ENCODE measurements at places on chromosomes 1 and 21.

GRCh38 chr21:34513129-34513675, 1.2 kb upstream of the KCNE1 start:
- no peak for DNase-seq

DNA sequence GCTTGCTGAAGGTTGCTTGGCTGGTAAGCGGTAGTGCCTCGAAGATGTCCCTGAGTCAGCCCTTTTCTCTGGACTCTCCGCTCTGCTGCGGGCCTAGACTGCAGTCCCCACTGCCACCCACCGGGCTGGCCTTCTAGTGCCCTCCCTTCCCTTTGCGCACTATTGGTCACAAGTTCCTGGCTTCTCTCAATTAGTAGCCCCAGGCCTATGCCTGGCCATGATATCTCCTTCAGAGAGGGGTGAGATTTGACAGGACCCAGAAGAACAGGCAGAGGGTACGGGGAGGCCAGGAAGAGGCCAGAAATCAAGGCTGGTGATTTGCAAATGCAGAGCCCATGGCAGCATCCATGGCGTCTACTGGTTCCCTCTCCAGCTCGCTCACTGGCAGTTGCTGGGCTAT, 207.7 kb downstream of the HIVEP3 start:
- DNase-seq: no peak

DNA sequence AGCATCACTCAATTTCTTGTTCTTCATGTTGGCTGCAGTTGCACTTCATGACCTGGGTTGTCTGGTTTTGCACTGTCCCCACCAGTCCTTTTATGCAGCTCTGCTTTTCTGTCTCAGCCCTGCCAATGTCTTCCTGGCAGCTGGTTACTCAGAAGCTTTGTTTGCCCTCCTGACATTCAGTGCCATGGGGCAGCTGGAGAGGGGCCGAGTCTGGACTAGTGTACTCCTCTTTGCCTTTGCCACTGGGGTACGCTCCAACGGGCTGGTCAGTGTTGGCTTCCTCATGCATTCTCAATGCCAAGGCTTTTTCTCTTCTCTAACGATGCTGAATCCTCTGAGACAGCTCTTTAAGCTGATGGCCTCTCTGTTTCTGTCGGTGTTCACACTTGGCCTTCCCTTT, 6.6 kb downstream of the PIGV start:
- DNase-seq: no peak

DNA sequence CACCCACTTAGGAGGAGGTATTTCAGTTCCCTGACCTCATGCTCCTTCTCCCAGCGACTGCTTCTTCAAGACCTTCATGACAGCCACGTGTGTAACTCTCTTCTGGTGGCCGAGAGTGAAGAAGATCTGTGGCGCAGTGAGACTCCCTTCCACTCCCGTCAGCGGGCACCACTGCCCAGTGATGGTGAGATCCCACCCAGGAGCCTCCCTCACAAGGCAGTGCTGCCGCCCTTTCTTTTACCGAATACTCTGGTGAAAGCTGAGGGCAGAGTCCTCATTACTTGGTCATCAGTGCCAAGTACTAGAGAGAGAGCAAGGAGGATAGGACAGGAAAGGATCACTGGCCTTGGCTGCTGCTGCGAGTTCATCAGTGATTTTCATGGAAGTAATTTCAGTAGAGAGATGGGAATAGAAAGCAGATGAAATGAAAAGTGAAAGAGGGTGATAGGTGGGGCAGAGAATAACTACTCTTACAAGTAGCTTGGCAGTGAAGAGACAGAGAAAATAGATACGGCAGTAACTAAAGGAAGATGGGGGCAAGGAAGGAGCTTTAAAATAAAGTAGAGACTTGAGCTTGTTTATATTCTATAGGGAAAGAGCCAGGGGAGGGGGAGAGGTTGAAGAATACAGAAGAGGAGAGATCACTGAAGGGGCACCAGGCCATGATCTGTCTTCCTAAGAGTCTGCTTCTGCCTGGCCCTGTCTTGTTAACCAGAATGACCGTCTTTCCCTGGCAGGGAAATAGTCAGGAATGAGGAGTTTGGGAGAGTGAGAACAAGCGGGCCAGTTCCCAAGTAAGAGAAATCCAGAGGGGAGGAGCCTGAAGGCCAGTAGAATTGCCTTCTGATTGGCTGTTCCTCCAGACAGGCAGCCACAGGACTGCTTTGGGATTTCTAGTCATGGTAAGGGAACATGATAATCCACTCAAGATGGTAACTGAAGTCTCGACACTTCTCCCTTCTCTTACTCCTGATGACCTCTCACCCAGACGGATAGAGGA, 18.3 kb downstream of the HYI start:
- DNase-seq: no peak

DNA sequence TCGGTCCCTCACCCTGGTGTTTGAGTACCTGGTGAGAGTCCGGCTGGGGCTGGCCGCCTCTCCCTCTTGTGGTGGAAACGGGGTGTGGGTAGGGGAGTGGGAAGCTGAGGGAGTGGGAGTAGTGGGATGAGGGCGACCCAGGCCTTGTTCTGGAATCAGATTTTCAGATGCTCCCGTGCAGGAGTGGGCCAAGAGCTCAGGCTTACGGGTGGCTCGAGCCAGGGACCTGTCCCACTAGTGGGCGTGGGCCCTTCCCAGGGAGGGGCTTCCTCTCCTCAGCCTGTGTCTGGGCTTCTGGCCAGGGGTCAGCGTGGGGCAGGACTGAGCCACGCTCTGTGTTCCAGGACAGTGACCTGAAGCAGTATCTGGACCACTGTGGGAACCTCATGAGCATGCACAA, 22.0 kb downstream of the CDK18 start:
- DNase-seq: no peak

DNA sequence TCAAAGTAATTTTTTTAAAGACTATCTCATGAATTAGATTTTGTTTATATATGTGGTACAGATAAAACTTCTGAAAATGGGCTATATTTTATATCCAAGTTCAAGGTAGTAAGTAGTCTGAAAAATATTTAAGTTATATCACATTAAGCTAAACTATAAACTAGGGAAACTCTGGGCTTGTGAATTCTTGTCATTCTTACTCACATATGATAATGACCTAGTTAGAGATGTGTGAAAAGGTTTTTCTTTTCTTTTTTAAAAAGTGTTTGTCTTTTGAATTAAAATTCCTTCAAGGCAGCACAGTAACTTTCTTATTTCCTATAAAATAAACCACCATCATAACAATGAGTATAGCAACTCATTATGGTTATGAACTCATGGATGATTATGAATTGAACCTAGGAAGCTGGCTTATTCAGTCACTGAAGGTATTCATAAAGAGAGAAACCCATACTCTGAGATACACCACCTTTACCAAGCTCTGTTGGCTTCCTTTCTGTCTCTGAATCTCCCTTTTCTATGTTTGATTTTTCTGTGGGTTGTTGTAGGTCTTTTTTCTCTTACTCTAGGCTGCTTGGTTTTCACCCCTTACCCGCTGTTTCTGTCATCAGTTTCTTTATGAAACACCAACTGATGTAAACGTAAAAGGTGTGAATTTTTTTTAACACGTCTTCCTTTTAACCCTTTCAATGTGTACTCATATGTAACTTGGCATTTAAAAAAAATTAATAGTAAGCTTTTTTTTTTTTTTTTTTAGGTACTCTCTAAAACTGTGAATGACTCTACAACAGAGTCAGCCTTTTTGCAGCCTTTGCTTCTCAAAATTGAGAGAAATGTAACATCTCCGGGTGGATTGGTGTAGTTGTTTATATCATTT, 25.2 kb downstream of the IL12RB2 start:
- DNase-seq: no peak

- DNase-seq: no peak
Observed at GRCh38 chr1:101859941-101860340, 136.8 kb downstream of the OLFM3 start.

DNA sequence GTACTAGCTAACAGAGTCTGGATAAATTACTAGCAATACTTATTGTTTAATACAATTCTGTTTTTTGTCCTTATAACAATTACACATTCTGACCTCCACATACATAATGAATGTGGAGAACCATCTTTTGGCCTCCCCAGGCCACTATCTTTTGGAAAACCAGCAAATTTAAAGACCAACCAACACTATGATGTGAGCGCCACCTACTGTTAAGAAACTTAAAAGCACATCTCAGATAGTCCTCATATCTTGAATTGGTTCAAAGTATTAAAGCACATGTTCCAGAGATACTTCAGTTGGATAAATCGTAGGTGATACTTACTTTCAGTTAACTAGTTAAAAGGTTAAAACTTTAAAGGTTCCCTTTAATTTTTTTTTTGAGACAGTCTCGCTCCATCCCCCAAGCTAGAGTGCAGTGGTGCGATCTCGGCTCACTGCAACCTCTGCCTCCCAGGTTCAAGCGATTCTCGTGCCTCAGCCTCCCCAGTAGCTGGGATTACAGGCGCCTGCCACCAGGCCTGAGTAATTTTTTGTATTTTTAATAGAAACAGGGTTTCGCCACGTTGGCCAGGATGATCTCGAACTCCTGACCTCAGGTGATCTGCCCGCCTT, 29.3 kb upstream of the USP1 start:
- DNase-seq: no peak

DNA sequence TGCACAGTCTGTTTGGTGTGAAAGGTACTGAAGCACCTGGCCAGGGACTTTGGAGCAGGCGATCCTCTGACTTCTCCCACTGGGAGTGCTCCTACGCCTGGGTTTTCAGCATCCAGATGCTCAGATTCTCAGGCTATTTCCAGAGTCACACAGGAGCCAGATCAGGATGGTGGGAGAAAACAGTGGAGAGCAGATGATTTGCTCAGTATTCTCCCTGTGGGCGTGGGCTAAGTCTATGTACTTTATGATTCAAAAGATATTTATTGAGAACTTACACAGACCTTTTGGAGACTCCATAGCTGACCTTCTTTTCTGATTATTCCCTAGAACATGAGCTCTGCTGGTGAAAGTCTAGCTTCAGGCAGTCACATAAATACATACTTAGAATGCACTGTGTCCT, 134.6 kb downstream of the TENT5C start:
- no peak for DNase-seq

DNA sequence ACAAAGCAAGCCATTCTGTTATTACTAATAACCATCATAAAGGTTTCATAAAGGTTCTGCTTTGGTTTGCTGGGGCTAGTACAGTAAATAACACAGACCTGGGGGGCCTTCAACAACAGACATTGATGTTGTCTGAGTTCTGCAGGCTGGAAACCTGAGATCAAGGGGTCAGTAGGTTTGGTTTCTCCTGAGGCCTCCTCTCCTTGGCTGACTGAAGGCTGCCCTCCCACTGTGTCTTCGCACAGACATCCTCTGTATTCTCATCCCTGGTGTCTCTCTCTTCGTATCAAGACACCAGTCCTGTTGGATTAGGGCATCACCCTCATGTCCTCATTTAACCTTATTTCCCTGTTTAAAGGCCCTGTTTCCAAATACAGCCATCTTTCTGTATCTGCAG, 37.3 kb downstream of the HUNK start:
- DNase-seq: no peak

DNA sequence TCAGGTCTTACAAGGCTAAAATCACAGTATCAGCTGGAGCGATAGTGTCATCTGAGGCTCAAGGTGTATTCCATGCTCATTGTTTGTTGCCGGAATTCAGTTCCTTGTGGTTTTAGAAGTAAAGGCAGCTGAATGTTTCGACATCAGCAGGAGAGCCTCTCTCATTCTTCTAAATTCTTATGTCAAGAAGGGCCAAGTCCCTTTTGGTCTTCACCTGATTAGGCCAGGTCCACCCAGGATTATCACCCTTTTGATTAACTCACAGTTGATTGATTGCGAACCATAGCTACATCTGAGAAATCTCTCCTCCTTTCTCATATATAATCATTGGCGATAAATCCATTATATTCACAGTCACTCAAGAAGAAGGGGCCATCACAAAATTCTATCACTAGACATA, 806.7 kb upstream of the PRMT6 start:
- no peak for DNase-seq

- no peak for DNase-seq
Observed at GRCh38 chr1:101884621-101885020, 112.1 kb downstream of the OLFM3 start.

- DNase-seq: no peak
Observed at GRCh38 chr1:8821084-8821483, 3.6 kb upstream of the RERE start.

GRCh38 chr1:115757326-115757725, 11.2 kb downstream of the CASQ2 start:
- no peak for DNase-seq

DNA sequence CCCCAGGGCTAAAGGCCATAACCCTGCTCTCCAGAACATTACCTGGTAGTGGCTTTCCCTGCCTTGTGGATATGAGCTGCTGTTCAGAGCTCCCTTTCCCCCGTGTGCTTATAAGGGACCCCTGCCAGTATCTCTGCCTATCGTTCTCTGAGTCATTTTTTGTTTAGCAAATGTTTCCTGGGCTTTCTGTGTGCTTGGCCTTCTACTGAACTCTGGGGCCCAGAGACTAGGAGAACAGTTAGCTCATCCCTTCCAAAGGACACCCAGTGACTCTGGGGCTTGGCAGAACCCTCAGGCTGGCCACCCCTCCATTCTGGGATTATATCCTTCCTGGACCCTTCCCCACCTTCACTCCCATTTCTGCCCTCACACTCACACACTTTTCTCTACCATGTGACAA, 80.8 kb upstream of the POU3F1 start:
- DNase-seq: peak; percentile 52

- DNase-seq: no peak
Observed at GRCh38 chr1:32104127-32104526, 3.7 kb upstream of the KPNA6 start.

- DNase-seq: no peak
Observed at GRCh38 chr1:223000632-223001031, 142.4 kb downstream of the TLR5 start.

- DNase-seq: no peak
Observed at GRCh38 chr1:6294890-6295556, 34.1 kb upstream of the GPR153 start.

- no peak for DNase-seq
Observed at GRCh38 chr1:25020851-25021590, 90.9 kb upstream of the RUNX3 start.

GRCh38 chr1:200406161-200406797, 3.6 kb downstream of the ZNF281 start:
- no peak for DNase-seq

- no peak for DNase-seq
Observed at GRCh38 chr1:32627596-32628162, 22.7 kb downstream of the ZBTB8OS start.

DNA sequence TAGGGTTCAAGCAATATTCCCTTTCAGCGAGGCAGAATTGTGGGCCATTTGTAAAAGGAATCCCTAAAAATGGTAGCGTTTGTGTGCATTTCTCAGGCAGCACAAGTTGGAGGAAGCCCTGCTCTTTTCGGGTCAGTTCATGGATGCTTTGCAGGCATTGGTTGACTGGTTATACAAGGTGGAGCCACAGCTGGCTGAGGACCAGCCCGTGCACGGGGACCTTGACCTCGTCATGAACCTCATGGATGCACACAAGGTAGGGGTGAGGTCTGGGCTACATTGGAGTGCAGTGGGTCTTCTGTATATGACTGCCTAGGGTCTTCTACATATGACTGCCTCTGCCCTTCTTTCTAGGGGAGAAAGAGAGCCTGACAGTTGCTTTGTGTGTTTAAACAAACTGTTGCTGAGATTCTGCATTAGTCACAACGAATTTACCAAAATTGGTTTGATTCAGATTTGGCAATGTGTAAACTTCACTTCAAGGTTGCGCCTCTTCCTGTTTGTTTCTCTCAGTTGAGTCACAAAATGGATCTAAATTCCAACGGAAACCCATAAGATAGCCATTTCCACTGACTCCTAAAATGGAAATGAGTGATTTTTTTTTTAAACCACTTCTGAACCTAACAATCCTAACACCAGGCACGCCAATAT, 40.4 kb upstream of the BMP8A start:
- peak; percentile 9 for DNase-seq
